GM18507 (cell line): ENCODE measurements at places on chromosomes 12 and 14.

- DNase-seq, result no peak
These were observed 2.2 kb downstream of the HOXC6 start for GRCh38 chr12:54030442-54030801.

GRCh38 chr12:12927211-12928079 is 24.5 kb downstream of the GPRC5D start:
- DNase-seq, result no peak

- DNase-seq, result no peak
These were observed 133.5 kb upstream of the HIF1A start for GRCh38 chr14:61561657-61562276.

- no peak for DNase-seq
These were observed 485 bp upstream of the PNMA1 start for GRCh38 chr14:73714656-73715081.

GRCh38 chr12:2673966-2674810 is 120.6 kb upstream of the FKBP4 start:
- no peak for DNase-seq

DNA sequence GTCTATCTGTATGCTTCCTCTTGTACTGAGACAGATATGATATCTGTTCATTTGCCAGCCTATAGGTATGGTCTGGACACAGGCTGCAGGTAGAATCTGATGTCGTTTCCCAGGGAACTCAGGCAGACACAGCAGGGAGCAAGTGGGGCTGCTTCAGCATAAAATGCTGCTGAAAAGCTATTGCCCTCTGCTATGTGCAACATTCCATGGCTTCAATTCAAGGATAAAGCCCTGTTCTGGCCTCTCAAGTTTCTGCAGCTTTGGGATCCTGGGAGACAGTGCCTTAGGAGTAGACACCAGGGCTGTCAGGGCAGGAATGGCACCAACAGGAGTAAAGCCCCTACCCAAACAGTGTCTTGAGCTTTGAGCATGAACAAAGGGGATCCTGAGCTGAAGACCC is 173.5 kb downstream of the SLC41A2 start:
- DNase-seq, result no peak

GRCh38 chr12:61490526-61491498 is 769.4 kb upstream of the USP15 start:
- DNase-seq, result no peak
